ENCODE measurements at places on chromosomes 6 and 20.

DNA sequence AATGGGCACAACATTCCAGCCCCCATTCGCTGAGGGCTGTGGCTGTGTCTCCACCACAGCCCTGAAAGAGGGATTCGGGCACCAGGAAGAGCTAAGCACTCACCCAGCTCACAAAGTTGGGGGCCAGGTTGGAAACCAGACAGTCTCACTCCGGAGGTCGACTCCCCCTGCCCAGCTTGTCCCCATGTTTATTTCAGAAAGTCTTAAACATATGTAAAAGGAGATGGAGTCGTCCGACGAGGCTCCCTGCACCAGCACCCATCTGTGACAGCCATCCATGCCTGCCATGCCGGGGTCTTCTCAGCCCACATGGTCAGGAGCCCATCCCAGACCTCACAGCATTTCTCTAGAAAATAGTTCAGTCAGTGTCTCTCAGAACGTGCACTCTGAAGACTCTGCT, 63.6 kb upstream of the STX16 start:
- no peak for DNase-seq

- no peak for DNase-seq
Measured at GRCh38 chr20:62832212-62832922, 15.5 kb downstream of the COL9A3 start.

GRCh38 chr6:79184086-79184485, 50.4 kb downstream of the HMGN3 start:
- DNase-seq: no peak

DNA sequence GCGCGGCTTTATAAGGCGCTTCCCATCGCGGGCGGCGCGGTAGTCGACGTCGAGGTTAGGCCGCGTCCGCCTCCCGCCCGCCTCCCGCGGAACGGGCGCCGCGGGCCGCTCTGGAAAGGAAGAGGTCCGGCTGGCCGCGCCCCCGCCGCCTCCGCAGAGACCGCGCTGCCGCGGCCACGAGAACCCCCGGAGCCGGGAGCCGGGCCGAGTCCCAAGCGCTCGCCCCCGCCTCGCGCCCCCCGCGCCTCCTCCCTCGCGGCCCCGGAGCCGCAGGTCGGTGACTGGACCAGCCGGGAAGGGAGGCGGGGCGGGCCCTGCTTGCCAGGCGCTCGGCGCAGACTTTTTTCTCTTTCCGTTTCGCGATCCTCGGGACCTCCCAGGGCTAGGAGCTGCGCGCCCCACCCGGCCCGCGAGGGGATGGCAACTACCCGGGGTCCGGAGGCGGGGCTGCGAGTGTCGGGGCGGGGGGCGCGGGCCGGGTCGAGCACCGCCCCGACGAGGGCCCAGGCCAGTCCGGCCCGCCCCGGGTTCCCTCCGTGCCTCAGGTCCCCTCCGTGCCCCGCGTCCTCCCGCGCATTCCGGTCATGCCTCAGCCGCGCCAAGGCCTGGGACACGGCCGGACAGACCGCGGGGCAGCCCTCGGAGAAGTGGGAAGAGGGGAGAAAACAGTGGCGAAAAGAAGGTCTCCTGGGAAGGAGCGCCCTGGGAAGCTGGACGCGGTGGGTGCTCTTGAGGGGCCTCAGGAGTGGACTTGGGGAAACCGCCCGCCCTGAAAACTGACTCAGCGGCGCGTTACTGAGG, 417 bp upstream of the PXDC1 start:
- DNase-seq: no peak

DNA sequence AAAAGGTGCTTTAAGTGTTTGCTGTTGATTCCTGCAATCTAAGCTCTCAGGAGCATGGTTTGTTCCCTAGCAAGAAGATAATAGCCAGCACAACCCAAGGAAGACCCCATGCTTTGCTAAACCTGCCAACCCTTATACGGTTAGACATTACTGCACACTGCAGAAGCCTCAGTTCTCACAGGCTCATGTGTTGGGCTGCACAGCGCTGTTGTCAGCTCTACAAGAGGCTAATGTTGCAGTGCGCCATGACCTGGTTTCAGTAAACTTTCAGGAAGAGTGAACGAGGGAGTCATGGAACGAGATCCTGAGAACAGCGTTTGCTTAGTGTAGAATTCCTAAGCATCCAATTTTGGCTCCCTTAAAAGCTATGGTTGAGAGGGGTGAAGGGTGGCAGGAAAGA, 218.5 kb downstream of the ARHGAP18 start:
- DNase-seq: no peak

- DNase-seq: no peak
Measured at GRCh38 chr20:55667955-55668354, 337.4 kb downstream of the CBLN4 start.

GRCh38 chr20:8019998-8020247, 362 bp upstream of the TMX4 start:
- no peak for DNase-seq

- no peak for DNase-seq
Measured at GRCh38 chr6:106413016-106413415, 52.5 kb downstream of the CRYBG1 start.

GRCh38 chr20:42492290-42492689, 697.4 kb downstream of the PTPRT start:
- no peak for DNase-seq

DNA sequence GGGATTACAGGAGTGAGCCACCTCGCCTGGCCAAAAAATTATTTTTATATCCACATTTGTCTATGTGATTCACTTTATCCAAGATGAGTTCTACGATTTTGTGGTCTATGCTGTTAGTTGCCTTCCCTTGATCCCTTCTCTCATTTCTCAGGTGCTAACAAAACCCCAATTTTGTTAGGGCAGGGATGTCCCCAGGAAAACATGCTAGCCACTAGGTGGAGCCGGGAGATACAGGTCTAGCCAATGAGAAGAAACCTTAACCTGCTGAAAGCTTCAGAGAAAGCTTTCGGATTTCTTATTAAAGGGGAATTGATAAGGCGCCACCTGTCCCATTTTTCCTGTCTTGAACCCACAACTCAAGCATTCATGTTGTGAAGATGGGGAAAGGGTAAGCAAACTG, 167.4 kb upstream of the OLIG3 start:
- no peak for DNase-seq

All from NCI-H1436 treated with DMSO at 0.1 percent for 48 hours (cell line).